Right kidney (tissue), 9 donors: ENCODE measurements at places on chromosomes 6 and 20.
A peak's percentile ranks its signal among the peaks of the same experiment; 100 is the strongest.

DNA sequence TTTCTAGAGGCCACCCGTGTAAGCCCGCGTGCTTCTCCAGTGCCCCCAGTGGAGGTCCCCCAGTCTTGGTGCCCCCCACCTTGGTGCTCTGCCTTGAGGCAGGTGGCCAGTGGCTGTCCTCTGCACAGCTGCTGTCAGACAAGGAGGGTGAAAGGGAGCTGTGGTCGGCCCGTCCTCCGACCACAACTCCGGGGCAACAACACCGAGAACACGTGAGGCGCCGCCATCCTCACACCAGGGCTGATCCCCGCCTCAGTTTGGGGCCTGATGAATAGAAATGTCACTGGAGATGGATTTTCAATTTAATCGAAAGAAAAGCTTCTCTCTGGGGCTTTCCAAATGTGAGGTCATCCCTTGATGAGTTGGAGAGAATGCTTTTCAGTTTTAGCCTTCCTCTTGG, 304.6 kb downstream of the CDH4 start:
- DNase-seq: no peak

- no peak for DNase-seq
These were observed 48.9 kb downstream of the PIGU start for GRCh38 chr20:34628026-34628425.

GRCh38 chr20:60055740-60056139, 97.5 kb downstream of the CDH26 start:
- DNase-seq: no peak

- DNase-seq: no peak
These were observed 226.3 kb upstream of the KCNG1 start for GRCh38 chr20:51249215-51249614.

GRCh38 chr6:131949620-131949908, 1.6 kb downstream of the CCN2 start:
- no peak for DNase-seq

DNA sequence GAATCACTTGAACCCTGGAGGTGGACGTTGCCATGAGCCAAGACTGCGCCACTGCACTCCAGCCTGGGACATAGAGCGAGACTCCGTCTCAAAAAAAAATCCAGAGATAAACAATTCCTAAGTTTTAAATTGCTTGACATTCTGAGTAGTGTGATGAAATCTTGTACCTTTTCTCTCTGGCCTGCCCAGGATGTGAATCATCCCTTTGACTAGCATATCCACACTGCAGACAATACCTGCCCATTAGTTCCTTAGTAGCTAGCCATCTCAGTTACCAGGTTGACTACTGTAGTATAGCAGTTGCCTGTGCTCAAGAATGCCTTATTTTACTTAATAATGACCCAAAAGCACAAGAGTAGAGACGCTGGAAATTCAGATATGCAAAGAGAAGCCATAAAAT, 2.8 kb downstream of the ZFP57 start:
- no peak for DNase-seq

- no peak for DNase-seq
These were observed 866.5 kb downstream of the KIF16B start for GRCh38 chr20:15706719-15707118.

- DNase-seq: no peak
These were observed 165.8 kb upstream of the CITED2 start for GRCh38 chr6:139540276-139540675.

DNA sequence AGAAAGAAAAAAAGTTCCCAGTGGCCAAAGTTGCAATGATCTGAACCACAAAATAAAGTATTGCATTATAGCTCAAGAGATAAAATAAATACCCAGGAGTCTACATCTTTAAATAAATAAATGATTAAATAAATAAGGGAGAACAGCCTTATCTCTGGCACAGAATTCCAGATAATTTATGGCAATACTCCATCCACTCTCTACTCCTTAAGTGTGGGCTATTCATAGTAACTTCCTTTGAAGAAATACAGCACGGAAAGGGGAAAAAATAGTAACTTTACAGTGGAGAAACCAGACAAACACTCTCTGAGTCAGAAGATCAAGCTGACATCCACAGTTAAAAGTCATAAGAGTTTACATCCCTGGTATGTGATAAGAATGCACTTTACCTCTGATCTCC, 11.6 kb downstream of the AURKA start:
- no peak for DNase-seq

GRCh38 chr6:167350275-167350696, 25.4 kb downstream of the TTLL2 start:
- DNase-seq: peak; percentile 57

GRCh38 chr20:51732096-51732791, 35.9 kb downstream of the ATP9A start:
- no peak for DNase-seq

DNA sequence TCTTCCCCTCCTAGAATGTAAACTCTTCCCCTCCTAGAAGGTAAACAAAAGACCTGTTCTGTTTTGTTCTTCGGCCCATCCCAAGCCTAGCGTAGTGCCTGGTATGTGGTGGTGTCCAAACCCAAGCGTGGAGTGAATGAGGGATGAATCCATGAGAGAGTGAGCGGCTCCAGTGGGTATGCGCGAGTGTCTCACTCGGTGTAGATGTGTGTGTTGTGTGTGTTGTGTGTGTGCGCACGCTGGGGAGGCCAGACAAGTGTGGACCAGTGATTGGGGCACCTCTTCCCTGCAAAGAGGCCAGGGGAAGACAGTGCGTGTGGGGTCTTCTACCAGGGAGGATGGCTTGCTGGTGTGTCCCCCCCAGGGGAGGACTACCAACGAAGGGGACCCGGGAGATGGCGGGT, 392 bp upstream of the SLC2A10 start:
- peak; percentile 52 for DNase-seq

DNA sequence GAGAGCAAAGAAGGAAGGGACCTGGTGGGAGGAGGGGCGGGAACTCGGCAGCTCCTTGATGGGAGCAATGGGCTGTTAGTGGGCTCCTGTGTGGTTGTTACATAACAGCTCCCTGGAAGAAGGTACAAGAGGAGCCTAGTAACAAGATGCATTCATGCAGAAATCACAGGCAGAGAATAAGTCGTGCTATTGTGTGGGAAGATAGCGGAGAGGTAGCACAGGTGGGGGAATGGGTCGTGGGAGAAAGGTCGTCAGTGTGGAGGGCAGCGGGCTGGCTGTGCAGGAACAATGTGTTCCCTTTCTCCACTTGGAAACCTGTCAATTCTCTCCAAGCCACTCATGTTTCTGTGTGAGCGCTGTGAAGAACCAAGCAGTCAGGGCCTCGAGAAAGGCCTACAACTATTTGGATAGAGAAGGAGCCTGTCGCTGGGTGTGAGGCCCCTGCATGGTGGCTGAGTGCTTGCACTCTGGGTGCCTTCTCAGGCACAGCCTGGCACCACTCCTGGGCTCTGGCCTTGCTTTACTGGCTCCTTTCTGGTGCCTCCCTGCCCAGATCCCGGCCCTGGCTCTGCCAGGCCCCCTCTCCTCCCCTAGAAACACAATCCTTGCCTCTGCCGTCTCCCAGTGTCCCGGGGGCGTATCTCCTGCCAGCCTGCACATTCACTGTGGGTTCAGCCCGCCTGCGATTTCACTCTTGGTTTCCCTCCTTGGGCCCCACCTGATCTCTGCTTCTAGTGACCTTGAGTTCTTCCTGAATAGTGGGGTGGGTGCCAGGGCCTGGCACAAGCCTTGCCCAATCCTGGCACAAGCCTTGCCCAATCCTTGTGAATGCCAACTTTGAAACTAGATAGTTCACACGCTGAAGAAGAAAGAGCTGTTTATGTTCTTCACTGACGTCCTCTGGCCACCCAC, 7.4 kb upstream of the FGD2 start:
- DNase-seq: peak; percentile 72

- DNase-seq: no peak
These were observed 187.2 kb downstream of the FOXC1 start for GRCh38 chr6:1796706-1797529.

DNA sequence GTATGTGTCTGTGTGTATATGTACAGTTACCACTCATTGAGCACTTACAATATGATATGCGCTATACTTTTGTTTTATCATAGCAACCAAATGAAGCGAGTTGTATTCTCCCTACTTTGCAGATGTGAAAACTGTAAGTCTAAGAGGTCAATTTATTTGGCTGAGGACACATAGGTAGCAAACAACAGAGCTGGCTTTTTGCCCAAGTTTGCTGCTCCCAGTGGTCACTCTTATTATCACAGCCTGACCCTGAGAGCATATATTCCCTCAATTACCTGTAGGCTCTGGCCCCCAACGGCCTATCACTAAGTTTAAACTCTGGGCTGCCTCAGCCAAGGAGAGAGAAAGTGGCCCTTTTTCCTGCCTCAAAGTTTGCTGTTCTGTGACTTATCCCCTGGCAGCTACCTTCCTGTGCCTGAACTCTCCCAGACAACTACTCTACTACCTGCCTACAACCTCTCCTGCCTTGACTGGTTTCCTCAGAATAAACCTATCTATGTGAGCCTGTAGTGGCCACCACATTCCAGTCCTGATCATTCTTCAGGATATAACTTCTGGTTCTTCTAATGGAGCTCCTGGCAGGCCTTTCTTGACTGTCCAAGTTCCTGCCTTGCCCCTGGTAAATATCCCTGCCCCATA, 221.8 kb downstream of the FRK start:
- DNase-seq: no peak

DNA sequence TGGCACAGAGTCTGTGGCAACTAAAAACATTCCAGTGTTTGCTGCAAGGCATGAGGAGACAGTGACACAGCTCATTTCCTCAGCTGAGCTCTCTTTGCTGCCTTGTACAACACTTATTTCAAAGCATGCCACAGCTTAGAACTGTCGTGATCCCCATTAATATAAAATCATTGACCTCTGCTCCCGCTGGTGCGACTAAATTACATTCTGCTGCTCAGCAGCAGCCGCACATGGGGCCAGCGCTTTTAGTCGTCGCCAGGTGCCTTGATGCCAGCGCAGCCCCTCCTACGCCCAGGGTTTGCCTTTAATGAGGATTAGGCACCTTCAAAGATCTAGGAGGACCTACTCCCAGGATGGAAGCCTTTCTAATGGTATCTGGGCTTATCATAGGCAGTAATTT, 717.9 kb upstream of the POU3F2 start:
- no peak for DNase-seq

DNA sequence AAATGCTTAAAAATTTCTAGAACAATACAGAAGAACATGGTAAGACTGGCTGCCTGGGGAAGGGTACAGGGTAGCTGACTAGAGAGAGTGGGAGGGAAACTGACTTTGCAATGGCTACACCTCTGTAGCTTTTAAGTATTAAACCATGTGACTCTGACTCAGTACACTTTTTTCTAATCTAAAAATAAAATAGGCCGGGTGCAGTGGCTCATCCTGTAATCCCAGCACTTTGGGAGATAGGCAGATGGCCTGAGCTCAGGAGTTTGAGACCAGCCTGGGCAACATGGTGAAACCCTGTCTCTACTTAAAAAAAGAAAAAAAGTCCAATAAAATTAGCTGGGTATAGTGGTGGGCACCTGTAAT, 18.5 kb downstream of the ATP9A start:
- DNase-seq: no peak

- DNase-seq: no peak
These were observed 82.2 kb upstream of the OPRM1 start for GRCh38 chr6:153956808-153957207.
